CD4-positive, alpha-beta T cell treated with Interleukin-10 for 1 hour (primary cell): ENCODE measurements at places on chromosomes 2 and 18.

GRCh38 chr18:70337139-70337972, 48.5 kb downstream of the SOCS6 start:
- DNase-seq = no peak

DNA sequence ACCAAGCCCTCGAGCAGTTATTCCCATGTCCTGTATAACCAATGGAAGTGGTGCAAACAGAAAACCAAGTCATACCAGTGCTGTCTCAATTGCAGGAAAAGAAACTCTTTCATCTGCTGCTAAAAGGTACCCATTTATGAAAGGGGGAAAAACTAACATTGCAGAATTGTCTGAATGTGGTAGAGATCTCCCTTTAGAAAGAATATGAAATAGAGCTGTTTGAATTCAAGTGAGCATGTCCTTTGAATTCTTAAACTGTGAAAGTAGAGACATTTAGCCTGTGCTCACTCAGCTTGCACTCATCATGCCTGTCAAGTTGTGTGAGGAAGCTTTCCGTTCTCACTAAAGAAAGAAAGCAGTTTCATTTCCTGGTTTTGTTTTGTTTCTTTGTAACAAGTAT, 87.4 kb downstream of the EML4 start:
- peak; percentile 25 for DNase-seq

DNA sequence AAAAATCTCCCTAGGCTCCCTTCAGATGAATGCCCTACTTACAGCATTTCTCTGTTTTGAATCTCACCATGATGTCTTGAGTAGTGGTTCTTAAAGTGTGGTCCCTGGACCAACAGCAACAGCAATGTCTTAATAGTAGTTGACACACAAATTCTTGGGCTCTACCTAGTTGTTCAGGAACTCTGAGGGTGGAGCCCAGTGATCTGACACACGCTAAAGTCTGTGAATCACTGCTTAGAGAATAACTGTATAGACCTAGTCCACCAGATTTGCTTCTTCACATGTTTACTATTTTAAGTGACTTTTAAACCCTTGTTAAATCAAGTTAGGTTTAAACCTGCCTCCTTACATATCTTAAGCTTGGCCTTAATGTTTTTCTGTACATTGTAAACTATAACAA, 47.6 kb upstream of the ARHGAP15 start:
- no peak for DNase-seq

DNA sequence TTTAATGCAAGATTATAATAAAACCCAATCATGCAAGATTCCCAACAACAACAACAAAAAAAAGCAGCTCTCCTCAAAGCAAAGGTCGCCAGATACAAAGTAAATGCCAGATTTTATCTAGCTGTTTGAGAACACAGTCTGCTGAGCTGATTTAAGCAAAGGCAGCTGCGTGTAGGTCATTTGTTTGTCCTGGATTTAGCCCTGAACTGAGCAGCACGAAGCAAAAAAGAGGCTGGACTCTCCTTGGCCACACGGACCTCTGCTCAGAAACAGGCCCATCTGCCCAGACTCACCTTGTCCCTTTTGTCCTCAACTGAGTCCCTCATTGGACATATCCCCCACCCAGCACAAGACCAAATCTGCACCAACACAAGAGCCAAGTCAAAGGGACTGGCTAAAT, 91.5 kb downstream of the PID1 start:
- no peak for DNase-seq

DNA sequence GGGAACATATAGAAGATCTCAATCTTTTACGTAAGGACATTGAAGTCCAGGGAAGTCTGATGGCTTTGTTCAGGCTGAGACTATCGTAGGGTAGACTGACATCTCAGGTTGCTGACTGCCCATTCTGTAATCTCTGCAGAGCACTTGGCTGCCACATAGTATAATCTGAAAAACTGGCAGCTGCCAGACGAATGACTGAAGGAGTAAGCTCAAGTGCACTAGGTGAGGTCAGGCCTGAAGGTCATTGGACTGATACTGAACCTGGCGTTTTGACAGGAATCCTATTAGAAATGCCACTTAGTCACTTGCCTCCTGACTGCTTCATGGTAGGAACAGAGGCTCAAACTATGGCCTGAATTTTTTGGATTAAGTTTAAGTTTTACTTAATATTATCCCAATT, 23.5 kb downstream of the GPD2 start:
- no peak for DNase-seq

DNA sequence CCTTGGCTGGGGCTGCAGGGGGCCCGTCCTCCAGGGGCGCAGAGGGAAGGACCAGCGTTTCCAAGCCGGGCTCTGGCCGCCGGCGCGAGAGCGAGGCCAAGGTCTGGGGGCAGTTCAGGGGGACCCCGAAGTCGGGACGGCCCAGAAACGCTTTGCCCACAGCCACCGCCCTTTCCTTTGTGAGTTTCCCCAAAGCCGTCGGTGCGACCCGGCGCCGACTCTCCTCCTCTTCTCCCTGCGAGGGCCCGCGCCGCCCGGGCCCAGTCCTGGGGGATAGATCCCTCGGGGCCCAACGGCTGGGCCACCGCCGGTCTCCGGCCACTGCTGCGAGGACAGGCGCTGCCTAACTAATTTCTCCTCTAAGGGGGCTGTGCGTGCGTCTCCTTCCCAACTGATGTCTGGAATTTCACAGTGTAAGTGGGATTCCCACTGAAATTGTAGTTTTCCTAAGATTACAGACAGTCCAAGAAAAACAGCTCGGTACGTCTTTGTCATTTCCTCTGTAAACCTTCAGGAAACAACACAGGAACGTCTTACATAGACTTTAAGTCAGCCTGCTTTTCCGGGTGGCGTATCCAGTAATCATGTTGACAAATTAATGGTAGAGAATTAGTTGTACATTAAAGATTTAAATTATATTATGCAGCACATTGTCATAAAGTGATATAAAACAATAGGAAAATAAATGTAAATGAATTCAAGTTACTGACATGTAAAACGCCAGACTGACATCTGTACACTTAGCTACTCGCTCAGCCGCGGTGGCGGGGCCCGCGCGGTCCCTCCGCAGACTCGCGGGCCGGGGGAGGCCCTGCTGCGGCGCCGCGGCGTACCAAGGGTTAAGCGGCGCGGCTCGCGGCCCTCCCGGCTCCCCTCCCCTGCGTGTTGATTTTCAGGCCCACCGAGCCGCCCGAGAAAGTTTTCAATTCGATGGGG, 139.4 kb upstream of the SIX3 start:
- DNase-seq = no peak

- DNase-seq = peak; percentile 46
Measured at GRCh38 chr2:62774555-62775366, 69.2 kb downstream of the EHBP1 start.

GRCh38 chr2:225042800-225043167, 516 bp upstream of the DOCK10 start:
- no peak for DNase-seq

DNA sequence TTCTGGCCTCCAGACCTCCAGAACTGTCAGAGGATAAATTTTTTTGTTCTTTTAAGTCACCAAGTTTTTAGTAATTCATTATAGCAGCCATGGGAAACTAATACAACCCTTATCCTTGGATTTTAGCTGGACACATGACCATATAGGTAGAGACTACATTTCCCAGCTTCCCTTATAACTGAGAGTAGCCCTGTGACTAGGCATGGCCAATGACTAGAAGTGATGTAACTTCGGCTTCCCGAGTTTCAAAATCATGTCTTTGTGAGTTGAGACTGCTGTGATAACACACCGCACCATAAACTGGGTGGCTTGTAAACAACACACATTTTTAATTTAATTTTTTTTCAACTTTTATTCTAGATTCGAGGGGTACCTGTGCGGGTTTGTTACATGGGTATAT, 134.0 kb upstream of the SERTAD2 start:
- no peak for DNase-seq

DNA sequence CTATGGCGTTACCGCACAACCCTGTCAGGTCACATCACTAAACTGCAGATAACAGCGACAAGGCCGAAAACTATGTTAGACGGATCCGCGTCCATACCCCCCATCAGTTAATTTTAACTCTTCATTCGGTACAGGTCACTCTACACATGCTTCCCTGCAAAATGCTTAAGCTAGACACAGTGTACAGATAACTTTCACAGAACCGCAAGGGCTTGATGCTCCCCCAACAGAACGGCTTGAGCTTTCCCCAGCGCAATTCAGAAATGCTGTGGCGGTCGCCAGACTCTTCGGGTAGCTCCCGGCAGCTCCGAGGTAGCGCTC, 283 bp upstream of the RBBP8 start:
- no peak for DNase-seq

GRCh38 chr2:68027959-68028358, 34.8 kb downstream of the C1D start:
- no peak for DNase-seq

DNA sequence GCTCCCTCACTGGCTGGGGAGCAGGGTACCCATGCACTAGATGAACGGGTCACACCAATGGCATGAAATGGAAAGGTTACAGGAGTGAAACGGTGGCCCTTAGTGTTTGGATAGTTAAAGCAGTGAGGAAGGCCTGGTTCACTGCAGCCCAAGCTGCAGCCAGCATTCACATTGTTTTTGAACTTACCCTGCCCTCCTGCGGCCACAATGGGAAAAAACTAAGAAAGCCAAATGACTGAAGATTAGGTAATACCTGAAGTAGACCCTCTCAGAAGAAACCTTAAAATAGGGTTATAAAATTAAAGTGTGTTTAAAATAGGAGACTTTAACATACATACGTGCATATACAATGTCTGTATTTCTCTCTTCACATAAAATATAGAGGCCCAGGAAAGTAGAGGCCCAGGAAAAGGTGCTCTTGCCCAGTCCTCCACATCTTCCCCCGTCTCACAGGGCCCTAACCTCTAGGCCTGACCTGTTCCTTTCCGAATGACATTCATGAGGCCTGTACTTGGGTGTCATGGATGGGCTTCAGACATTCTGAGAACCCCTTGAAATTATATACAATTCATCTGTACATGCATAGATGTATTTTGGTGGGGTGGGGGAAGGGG, 33.3 kb downstream of the DOK1 start:
- DNase-seq = peak; percentile 77

GRCh38 chr2:20562540-20563225, 88.2 kb downstream of the HS1BP3 start:
- no peak for DNase-seq

DNA sequence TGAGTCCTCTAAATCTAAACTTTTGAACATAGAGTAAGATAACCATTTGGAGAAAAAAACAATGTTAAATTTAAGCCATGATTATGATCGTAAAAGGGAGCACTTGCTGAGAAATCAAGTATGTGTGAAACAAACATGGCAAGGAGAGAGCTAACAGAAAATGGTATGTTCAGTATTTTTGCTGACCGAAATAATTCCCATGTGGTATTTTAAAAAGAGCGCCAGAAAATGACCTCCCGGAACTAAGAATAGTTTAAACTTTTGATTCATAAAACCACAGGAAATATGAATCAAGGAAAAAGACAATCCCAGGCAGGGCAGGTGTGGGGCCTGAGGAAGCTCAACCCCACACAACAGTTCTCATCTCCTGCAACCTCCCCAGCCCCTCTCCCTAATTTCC, 74.2 kb downstream of the DOCK10 start:
- DNase-seq = no peak

- no peak for DNase-seq
Measured at GRCh38 chr2:197122821-197123220, 187.8 kb downstream of the ANKRD44 start.

DNA sequence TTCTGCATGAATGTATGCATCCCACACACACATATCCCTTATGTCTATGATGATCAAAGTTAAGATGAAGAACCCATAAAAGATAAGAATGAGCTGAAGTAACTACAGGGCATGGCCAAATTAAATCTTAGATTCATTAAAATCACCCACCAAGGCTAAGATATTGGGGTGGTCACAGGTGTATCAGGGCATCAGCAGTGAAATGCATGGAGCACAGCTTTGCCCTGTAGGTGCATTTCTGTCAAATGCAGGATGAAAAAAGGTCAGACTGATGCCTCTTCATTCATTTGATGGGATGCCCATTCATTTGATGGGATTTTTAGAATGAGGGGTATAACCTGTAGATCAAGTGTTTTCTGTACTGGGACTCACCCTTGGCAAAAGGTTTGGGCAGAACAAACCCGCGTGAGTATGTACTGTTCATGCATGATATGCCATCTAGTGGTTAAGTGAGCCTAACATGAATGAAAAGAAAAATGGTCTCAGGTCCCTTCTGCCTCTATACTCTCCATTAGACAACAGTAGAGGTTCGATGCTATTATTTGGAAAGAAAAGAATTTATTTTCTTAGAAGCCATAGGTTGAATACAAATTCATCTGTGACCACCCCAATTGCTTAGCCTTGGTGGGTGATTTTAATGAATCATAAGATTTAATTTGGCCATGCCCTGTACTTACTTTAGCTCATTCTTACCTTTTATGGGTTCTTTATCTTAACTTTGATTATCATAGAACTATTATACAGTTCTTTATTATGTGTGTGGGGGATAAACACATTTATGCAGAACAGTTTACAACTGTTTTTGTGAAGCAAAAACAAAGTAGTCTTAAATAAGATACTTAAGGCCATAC, 43.2 kb upstream of the NOSTRIN start:
- peak; percentile 64 for DNase-seq

GRCh38 chr18:49861659-49862058, 48.3 kb upstream of the ACAA2 start:
- DNase-seq = peak; percentile 37

DNA sequence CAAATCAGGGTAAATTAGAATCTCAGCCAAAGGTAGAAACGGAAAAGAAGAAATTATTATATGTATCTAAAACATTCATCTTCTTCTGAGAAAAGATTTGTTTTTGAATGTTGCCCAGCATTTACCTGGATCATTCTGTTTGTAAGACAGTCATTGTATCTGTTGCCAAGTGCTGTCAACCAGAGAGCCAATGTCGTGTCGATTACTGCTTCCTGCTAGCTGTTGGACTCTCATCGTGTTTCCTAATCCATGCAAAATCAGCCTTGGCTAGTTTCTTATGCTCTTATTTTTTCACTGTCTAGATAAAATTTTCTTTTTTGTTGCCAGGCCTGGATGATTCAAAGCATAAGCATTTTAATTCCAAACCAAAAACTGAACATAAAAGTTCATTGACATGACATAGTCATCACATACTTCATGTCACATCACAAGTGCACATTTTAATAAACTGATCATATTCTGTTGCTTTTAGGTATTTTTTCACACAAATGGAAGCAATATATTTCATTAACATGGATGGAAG, 202.3 kb downstream of the KCNH7 start:
- DNase-seq = no peak

GRCh38 chr2:128733450-128733849, 414.8 kb upstream of the HS6ST1 start:
- no peak for DNase-seq

GRCh38 chr2:23492921-23493320, 107.9 kb downstream of the KLHL29 start:
- DNase-seq = no peak
